ENCODE measurements at places on chromosomes 5 and 9.

DNA sequence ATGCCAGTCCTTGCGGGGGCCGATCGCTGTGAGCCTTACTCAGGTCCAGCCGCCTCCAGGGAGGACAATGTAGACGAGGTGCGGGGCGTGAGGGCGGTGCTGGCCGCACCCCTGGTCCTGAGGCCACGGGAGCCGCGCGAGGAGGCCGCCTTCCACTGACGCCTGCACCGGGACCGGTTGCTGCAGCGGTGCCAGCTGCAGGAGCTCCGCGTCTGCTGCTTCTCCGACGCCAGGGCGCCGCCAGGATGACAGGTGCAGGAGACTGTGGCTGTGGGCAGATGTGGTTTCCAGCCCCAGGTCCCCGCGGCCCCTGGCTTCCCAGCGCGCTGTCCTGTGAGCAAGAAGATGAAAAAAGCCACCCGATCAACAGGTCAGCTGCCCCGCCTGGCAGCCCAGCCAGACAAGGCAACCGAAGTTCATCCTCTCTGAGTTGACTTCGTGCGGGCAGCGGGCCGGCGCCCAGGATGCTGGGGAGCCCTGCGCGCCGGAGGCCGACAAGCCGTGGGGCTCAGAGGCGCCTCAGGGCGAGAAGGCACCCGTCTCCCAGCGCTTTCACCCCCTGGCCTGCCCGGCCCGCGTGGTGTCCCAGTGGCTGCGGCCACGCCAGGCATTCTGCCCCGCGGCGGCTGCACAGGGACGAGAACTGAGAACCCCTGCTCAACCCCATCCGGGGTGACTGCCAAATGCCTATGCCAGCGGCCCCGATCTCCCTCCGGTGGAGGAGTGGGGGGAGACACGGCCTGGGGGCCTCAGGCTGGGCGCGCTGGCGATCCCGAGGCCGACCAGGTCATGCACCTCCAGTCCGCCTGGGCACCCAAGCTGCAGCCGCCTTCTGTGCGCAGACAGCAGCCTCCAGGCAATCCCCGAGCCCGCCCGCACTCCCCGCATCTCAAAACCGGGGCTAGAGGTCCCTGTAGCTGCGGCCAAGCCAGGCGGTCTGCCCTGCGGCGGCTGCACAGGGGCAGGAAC lies 43.4 kb upstream of the BICD2 start:
- no peak for DNase-seq

- DNase-seq = peak; percentile 1
These were observed 5.9 kb downstream of the RGMB start for GRCh38 chr5:98779264-98779877.

DNA sequence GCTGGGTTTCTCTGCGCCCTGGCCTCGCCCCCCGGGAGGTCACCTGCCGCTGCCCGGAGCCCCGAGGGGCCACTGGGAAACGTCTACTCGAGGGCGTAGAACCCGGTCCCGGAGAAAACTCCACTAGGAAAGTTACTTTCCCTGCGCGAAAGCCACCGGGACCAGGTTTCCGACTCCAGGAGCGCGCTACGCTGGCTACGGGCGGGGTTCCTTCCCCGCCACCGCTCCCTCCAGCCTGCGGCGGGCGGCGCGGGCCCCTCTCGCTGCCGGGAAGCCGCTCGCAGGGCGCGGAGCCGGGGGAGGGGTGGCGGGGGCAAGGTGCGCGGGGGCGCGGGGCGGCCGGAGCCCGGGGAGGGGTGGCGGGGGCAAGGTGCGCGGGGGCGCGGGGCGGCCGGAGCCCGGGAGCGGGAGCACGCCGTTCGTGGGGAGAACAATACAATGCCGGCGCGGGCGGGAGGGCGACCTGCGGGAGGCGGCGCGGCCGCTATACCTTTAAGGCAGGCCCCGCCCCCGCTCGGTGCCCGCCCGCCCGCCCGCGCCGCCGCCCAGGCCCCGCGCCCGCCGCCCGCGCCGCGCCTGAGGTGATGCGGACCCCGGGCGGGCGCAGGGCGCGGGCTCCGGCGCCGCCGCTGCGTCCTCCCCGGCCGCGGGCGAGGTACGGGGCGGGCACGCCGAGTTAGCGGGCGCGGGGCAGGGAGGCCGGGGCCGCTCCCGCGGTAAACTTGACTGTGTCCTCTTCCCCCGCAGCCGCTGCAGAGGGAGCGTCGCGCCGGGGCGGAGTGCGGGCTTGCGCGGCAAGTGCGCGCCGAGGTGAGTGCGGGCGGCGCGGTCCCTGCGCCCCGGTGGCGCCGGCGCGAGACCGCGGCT lies 278.1 kb downstream of the AOPEP start:
- peak; percentile 75 for DNase-seq

DNA sequence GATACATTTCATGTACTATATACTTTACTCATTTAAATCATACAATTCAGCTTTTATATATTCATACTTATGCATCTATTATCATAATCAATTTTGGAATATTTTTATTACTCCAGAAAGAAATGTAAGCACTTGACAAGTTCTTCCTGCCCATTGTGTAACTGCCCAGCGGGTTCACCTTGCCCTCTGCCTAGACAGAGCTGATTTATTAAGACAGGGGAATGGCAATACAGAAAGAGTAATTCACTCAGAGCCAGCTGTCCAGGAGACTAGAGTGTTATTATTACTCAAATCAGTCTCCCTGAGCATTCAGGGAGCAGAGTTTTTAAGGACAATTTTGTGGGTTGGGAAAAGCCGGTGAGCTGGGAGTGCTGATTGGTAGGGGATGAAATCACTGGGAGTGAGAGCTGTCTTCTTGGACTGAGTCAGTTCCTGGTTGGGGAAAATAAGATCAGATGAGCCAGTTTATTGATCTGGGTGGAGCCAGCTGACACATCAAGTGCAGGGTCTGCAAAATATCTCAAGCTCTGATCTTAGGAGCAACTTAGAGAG lies 16.1 kb upstream of the SPIN1 start:
- DNase-seq = no peak

DNA sequence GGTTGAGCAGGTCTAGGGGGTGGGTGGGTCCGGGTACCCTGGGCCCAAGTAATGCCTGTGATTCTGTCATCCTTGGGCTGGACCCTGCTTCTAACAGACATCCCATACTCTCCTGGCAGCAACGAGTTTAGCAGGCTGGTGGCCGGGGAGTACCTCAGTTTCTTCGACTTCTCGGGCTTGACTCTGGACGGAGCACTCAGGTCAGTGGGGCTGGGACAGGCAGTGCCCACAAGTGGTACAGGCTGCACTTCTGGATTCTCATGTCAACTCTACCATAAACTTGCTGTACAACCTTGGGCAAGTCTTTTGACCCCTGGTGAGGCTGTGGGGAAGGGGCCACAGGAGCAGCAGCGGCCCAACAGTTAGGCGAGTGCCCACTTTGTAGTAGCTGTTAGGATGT lies 21.8 kb downstream of the PSD2 start:
- DNase-seq = no peak
